ENCODE measurements at places on chromosomes 7 and 10. TPM values are rescaled to one million over a fixed set of nuclear protein-coding genes. Genes with fewer than 3 reads are reported as not detected.
A peak's percentile ranks its signal among the peaks of the same experiment; 100 is the strongest.

ANKRD30A gene
- not detected for total RNA-seq

- peaks cover 14% of the 10 kb centered on the region for H3K4me1 ChIP-seq
- no peaks in the 10 kb centered on the region for H3K36me3 ChIP-seq
- no peak for DNase-seq
- H3K27me3 ChIP-seq: no peaks in the 10 kb centered on the region
- H3K27ac ChIP-seq: no peak overlapping the region
- no peak overlapping the region for H3K4me3 ChIP-seq
Observed at GRCh38 chr10:122559228-122559627, 1.3 kb upstream of the DMBT1 start.

GRCh38 chr10:70303730-70304129 is 19.9 kb upstream of the NPFFR1 start:
- H3K4me1 ChIP-seq: no peaks in the 10 kb centered on the region
- no peaks in the 10 kb centered on the region for H3K27me3 ChIP-seq
- no peak overlapping the region for H3K27ac ChIP-seq
- H3K4me3 ChIP-seq: no peak overlapping the region
- DNase-seq: no peak
- no peaks in the 10 kb centered on the region for H3K36me3 ChIP-seq

GRCh38 chr10:124078714-124079113 is 14.7 kb downstream of the CHST15 start:
- H3K27ac ChIP-seq: no peak overlapping the region
- H3K36me3 ChIP-seq: no peaks in the 10 kb centered on the region
- H3K27me3 ChIP-seq: no peaks in the 10 kb centered on the region
- DNase-seq: no peak
- peaks cover 27% of the 10 kb centered on the region for H3K4me1 ChIP-seq
- H3K4me3 ChIP-seq: no peak overlapping the region

GRCh38 chr7:69335331-69335730 is 262.9 kb upstream of the AUTS2 start:
- H3K27me3 ChIP-seq: no peaks in the 10 kb centered on the region
- no peaks in the 10 kb centered on the region for H3K4me1 ChIP-seq
- no peaks in the 10 kb centered on the region for H3K36me3 ChIP-seq

DNA sequence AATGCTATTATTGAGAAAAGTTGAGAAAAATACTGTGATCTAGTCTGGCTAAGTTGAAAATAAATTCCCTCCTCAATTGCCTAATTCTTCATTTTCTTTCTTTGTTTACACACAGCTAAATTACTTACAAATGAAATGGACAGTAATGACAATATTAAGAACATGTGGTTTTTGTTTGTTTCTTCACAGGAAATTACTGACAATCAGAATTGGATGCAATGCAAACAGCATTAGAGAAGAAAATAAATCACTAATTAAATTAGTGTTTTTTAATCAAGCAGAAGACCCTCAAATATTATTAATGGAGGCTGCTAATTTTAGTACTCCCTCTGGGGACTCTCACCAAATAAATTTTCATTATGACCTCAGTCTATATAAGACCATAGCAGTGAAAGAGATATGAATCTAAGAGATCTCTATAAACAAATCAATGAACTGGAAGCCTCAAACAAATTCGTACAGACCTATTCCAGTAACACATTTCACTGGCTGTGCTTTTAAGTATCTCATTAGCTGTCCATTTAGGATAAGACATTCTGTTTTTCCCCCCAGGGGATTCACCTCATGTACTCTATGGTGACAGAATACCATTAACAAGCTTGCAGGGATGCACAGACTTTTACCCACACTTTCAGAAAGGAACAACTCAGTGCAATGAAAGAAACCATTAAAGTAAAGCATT is 202.0 kb upstream of the DGKB start:
- H3K27ac ChIP-seq: no peak overlapping the region
- no peaks in the 10 kb centered on the region for H3K4me1 ChIP-seq
- no peaks in the 10 kb centered on the region for H3K36me3 ChIP-seq
- no peaks in the 10 kb centered on the region for H3K27me3 ChIP-seq

- no peaks in the 10 kb centered on the region for H3K36me3 ChIP-seq
- no peak overlapping the region for H3K4me3 ChIP-seq
- H3K4me1 ChIP-seq: peaks cover 88% of the 10 kb centered on the region
- H3K27ac ChIP-seq: peak overlapping the region; percentile 79
- H3K27me3 ChIP-seq: no peaks in the 10 kb centered on the region
- peak; percentile 60 for DNase-seq
Observed at GRCh38 chr7:130993671-130994365, 259.8 kb upstream of the KLF14 start.

DNA sequence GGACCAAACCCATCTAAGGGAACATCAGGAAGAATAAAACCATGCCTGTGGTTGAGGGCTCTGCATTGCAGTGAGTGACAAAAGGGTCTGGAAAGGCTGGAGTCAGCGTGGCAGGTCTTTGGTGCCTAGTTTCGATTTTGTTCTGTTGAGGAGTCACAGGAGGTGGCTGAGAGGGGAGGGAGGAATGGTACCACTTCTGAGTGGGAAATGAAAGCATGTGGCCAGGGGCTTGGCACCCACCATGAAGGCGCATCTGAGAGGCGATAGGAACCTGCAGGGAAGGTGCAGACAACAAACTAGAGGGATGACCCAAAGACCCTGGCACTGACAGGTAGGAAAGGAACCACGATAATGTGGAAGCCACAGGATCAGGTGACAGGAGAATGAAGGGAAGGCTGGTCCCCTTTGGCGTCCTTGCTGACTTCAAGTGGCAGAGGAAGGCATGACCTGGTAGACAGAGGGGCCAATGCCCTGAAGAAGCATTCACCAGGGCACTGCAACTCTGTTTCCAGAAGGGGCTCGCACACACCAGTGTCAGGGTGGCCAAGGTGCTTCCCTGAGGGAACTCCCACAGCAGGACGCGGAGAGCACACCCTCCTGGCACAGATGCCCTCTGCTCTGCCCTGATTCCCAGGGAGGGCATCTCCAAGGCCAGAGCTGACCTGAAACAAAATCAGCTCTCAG is 41.7 kb downstream of the HIPK2 start:
- H3K36me3 ChIP-seq: no peaks in the 10 kb centered on the region
- H3K4me3 ChIP-seq: no peak overlapping the region
- H3K27me3 ChIP-seq: no peaks in the 10 kb centered on the region
- no peak for DNase-seq
- H3K4me1 ChIP-seq: peaks cover 74% of the 10 kb centered on the region
